ENCODE measurements at places on chromosomes 2 and 18. TPM values are rescaled to one million over a fixed set of nuclear protein-coding genes. Genes with fewer than 3 reads are reported as not detected.
A peak's percentile ranks its signal among the peaks of the same experiment; 100 is the strongest.

DNA sequence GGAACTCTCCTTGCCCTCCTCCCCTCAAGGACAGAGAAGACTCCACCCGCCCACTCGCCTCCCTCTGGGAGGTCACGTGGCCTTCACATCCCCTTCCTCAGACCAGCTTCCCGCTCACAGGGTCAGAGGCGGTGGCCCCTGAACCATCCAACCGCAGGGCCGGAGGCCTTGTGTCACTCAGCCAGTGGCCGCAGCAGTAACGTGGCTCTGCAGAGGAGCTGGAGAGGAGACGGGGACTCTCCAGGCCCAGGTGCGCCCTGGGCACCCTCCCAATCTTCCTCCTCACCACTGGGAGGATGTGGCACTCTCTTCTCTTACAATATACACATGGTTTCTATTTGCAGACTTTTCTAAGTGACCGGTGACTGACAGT, 161.7 kb downstream of the TWIST2 start:
- DNase-seq: no peak

GRCh38 chr18:45522371-45522770, 92.9 kb upstream of the SLC14A2 start:
- no peak for DNase-seq

DNA sequence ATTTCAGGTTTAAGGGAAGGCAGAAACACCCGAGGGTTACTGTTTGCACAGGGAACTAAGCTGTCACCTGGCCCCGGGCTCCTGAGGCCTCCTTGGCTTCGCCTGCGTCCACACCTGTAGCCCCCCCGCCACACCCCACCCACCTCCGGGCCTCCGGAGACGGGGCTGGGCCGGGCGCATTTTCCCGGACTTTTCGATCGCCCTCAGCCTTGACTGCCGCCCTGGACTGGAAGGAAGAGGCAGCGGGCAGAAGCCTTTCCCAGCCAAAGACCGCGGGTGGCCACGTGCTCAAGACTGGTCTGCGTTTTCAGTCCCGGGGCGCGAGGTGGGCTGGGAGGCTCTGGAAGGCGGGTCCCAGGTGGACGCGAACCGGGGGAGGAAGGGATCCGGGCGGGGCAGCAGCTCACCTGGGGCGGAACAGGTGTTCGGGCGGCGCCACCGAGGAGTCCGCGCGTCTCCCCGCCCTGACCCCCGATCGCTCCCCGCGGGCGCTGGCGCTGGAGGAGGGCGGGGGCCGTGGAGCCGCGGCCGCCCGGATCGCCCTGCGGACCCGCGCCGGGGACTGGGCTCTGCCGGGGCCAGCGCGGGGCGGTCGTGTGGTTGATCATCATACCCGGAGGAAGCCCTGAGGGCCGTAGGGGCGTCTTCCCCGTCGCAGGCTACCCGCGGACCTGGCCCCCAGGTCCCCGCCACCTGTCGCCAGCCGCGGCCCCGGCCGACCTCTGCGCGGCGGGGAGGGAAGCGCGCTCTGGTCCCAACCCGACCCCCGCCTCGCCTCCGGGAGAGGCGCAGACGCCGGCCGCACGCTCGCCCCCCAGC, 3.2 kb downstream of the ID2 start:
- peak; percentile 45 for DNase-seq

The HSPD1 gene
- total RNA-seq: 761 TPM

GRCh38 chr2:194346193-194346592, 1310.8 kb upstream of the SLC39A10 start:
- DNase-seq: no peak

DNA sequence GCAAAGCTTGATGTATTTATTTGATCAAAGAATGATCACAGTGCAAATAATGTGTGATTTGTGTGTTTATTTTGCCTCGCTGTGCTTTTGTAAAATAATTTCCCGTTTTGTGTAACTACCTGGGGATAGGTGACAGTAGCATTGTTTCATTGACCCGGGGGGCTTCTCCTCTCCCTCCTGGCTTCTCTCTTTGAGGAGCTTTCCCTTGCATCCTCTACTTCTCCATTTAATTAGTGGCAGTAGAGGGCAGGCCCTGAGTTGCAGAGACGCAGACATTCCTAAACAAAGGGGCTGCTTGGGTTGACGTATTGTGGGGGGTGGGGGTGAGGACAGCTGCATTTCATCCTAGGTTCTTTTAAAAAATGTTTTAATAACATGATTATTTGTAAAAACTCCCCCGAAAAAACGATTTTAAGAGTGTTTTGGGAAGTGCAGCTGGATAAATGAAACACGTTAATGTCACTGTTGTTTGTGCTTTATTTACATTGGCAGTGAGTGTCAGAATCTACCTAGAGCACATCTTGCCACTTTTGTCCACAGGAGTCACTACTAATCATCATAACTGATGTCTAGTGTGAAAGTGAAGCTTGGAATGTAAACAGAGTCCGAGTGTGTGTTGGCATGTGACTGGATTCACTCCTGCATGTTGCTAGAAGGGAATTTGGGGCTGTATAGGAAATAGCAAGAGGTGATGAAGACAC, 2.2 kb downstream of the NEDD4L start:
- no peak for DNase-seq

The CPS1 gene
- total RNA-seq: 1.4 TPM

- no peak for DNase-seq
Observed at GRCh38 chr18:30142248-30142647, 900.3 kb downstream of the DSC3 start.

DNA sequence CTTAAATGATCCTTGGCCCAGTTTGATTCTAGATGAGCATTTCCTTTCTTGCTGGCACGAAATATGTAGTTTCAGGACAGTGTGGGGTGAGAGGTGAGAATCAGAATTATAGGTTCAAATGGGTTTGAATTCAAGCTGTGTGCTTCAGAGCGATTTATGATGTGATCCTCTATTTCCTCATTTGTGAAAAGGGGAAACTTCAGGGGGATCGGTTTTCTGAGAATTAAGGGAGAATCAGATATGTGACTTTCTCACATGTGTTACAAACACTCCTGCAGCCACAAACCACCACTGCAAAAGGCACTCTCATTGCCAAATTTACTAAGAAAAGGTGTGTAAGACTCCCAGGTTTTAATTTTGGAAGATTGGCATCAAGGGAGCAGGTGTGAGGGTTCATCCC, 24.4 kb downstream of the HK2 start:
- DNase-seq: no peak

The SATB2 gene
- 0.05 TPM for total RNA-seq
